ENCODE measurements at places on chromosomes 1 and 21.

- DNase-seq: no peak
Measured at GRCh38 chr21:16002874-16003466, 273.2 kb downstream of the USP25 start.

GRCh38 chr1:87794788-87795614 is 466.3 kb downstream of the LMO4 start:
- no peak for DNase-seq

DNA sequence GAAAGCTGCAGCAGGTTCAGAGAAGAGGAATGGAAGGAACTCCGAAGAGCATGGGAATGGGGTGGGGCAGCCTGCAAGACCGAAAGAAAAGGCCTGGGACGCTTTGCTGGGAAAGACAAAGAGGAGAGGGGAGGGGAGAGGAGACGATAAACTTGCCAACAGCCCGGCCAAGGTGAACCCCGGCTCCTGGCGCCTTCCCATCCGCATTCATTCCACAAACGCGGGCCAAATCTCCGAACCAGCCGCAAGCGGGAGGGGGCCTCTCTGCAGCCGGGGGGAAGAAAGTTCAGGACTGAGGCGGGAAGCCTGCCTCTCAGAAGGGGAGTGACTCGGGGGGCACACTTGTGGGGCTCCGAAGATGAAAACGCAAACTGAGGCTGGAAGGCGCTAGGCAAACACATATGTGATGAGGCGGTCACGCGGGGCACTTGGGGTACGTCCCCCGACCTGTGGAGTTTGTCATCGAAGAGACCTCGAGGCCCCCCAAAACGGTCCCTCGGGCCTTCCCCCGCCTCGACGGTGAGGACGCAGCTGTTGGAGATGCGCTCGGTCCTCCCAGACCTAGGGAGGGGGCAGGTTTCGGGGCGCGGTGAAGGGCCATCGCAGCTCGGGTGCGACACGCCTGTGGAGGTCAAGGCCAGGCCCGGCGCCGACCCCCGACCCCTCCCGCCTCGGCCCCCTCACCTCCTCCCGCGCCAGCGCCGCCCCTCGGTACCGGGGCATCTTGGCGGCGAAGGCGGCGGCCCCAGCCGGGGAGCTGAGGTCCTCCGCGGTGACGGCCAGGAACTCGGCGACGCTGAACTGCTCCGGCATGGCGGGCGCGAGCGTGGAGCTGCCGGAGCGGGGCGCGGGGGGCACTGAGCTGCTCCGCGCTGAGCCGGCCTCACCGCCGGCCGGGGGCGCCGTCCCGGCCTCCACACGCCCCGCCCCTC is at the start of gene ASAP3:
Gene ASAP3 (minus strand): TSS at position 859 of the 932 bp plus-strand sequence. CDS start 46 bp downstream, at position 813.
- no peak for DNase-seq

GRCh38 chr1:71548398-71548890 is 467.6 kb upstream of the ZRANB2 start:
- DNase-seq: no peak

- no peak for DNase-seq
Measured at GRCh38 chr1:234683127-234683860, 73.3 kb upstream of the IRF2BP2 start.

DNA sequence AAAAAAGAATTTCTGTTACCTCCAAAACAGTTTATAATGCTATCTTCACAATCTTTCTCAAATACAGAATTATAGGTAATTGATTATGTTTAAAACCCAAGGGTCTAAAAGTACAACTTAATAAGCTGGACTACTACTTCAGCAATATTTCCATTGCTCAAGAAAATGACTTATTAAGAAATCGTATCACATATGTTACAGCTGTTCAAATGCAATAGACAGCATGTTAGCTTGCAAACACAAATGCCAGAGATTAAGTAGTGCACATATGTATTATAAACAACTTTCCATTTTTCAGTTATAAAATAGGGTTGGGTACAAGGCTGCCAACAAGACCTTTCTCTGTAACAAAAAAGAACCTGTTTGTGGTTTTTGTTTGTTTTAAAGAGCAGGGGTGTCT is 211.0 kb upstream of the DMRTA2 start:
- DNase-seq: no peak

DNA sequence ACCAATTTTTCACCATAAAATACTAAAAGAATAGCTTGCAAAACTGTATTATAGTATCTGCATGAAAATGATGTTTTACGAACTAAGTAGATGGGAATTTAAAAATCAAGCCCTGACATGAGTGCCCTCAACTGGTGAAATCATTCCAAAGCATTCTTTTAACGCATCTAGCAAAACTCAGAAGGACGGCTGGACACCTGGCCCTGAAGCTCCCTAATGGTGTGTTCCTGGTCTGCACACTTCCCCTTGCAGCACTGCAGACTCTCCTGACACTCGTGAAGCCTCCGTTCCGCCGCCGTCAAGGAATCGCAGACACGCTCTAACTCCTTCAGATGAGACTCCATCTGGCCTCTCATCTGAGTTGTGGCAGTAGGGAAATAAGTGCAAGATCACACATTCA is 39.9 kb downstream of the ODF2L start:
- no peak for DNase-seq

GRCh38 chr1:42877380-42877779 is 31.0 kb downstream of the ZNF691 start:
- no peak for DNase-seq

DNA sequence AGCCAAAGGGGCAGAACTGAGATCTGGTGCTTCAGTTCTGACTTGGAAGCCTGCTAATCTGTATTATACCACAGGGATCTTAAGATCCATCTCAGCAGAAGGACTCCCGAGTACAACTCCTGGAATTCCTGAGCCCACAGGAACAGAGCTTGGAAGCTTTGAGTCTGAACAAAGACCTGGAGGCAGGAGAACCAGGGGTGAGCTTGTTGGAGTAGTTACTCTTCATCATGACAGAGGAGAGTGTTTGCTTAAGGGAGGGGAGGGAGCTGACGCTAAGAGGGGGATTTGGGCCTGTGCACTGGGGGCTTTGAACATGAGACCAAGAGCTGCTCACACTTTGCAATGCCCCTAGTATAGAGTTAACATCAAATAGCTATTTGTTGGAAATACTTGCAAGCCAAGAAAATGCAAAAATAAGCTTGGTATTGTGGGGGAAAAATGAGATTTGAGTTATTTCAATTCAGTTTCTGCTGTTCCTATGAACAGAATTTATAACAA is 41.1 kb upstream of the TRABD2B start:
- DNase-seq: no peak

DNA sequence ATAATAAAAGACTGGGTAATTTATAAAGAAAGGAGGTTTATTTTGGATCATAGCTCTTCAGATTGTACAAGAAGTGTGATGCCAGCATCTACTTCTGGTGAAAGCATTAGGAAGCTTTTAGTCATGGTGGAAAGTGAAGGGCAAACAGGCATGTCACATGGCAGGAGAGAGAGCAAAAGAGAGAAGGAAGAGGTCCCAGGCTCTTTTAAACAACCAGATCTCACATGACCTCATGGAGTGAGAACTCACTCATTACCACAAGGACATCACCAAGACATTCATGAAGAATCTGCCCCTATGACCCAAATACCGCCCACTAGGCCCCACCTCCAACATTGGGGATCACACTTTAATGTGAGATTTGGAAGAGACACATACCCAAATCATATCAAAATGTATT is 10.0 kb downstream of the RPTN start:
- no peak for DNase-seq

DNA sequence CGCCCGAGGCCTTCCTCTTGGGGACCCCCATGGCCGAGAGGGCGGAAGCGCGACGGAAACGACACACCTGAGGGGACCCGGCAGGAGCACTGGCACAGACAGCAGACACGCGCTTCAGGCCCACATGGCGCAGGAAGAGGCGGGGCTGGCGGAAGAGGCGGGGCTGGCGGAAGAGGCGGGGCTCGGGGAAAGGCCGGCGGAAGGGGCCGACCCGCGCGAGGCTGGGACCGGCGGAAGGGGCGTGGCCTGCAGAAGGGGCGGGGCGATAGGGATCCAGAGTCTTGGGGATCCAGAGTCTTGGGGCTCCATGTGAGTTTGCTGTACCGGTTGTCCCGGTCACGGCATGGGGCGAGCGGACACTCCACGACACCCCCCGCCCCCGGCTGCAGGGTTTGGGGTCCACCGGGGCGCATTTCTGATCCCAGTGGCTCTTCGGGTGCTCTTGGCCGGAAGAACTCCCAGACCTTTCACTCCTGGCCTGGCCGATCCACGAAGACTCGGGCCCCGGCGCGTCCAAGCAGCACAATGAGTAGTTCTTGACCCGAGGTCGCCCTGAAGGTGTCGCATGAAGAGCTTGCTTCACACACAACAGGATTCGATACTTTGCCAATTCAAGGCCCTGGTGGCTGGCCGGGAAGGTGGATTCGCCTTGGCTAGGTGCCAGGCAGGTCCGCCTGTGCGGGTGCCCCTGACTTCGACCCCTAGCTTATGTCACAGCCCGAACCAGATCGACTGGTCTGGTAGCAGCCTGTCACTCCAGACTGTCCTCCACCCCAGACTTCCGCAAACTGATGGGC is at the start of gene URB1:
Gene URB1 (minus strand): TSS at position 133 of the 797 bp plus-strand sequence. CDS start 102 bp downstream, at position 31.
- peak; percentile 93 for DNase-seq

DNA sequence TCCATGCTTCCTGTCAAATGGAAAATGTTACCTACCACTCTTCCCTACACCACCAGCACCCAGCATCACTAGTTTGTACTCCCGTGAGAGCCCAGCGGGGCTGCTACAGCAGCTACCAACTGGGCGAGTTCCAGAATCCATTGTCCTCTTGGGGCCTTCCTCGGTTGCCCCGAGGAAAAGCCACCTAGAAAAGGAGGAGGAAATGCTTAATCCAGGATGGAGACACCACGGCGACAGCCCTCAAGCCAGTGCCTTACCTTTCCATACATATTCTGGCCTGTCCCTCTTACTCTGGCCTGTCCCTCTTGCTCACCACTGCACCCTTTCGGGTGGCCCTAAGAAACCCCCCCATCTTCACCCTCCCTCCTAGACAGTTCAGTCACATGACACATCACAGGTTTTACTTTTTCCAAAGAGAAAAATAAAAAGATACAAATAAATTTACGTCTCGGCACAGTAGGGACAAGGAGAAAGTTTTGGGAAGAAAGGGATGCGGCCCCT is 478 bp downstream of the RIT1 start:
- DNase-seq: no peak

- DNase-seq: no peak
Measured at GRCh38 chr1:181159451-181160140, 71.1 kb downstream of the IER5 start.

- DNase-seq: no peak
Measured at GRCh38 chr1:154866257-154867063, 3.6 kb downstream of the KCNN3 start.

- DNase-seq: no peak
Measured at GRCh38 chr1:46087891-46088290, 44.5 kb downstream of the PIK3R3 start.

DNA sequence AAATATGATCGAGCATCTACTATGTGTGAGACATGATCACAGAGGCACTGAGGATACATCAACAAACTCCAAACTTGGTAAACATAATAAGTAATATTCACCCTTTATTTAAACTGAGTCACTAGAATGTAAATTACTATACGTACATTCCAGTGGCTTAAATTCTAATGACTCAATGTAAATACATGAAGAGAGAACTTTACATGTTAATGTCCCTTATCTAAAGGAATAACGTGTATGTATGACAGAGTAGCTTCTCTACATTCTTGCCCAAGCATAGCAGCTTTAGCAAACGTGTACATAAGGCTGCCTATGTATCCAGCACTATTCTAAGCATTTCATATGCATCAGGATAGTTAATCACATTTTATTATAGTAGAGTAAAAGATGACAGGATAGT is 111.8 kb upstream of the CYYR1 start:
- DNase-seq: no peak

GRCh38 chr1:47334765-47335435 is 1.3 kb downstream of the CMPK1 start:
- DNase-seq: no peak

- no peak for DNase-seq
Measured at GRCh38 chr1:29833581-29833980, 597.3 kb downstream of the PTPRU start.

DNA sequence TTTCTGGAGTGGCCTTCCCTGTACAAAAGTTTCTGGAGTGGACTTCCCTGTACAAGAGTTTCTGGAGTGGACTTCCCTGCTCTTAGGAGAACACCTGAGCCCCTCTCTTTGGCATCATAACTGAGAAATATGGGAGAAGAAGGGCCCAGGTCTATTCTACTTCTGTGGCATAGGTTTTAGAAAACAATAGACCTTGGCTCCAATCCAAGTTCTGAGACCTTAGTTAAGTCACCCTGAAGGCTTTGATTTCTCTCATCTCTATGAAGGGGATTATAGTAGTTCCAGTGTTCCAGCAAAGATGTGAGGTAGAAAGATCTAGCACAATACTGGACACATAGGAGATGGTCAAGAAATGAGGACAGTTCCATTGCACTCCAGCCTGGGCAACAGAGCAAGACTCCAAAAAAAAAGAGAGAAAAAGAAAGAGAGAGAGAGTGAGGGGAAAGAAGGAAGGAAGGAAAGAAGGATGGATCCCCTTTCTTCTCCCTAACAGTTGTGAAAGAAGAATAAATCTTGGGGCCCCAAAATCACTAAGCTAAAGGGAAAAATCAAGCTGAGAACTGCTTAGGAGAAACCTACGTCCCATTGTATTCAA is 13.3 kb upstream of the EIF4G3 start:
- no peak for DNase-seq

GRCh38 chr1:204072931-204073836 is at the start of gene SOX13:
Gene SOX13 (plus strand): TSS chr1:204073115. CDS start chr1:204112916, 39,801 bp downstream.
- no peak for DNase-seq

Measured in stimulated activated CD8-positive, alpha-beta memory T cell treated with anti-CD3 and anti-CD28 coated beads, Interleukin-4, amount 100 ng/mL, for 4 hours (primary cell).